ENCODE measurements at places on chromosomes 1 and 21. TPM values are rescaled to one million over a fixed set of nuclear protein-coding genes. Genes with fewer than 3 reads are reported as not detected.

GRCh38 chr21:46357335-46357604 is 33.3 kb downstream of the PCNT start:
- H3K27me3 ChIP-seq = no peaks in the 10 kb centered on the region
- H3K4me1 ChIP-seq = no peaks in the 10 kb centered on the region
- DNase-seq = no peak
- peak overlapping the region; percentile 69 for H3K27ac ChIP-seq

GRCh38 chr1:151511636-151512215 is 539 bp downstream of the CGN start:
- H3K27ac ChIP-seq = peak overlapping the region; percentile 99
- peak overlapping the region; percentile 91 for H3K4me3 ChIP-seq
- peaks cover 43% of the 10 kb centered on the region for H3K4me1 ChIP-seq
- no peaks in the 10 kb centered on the region for H3K27me3 ChIP-seq

DNA sequence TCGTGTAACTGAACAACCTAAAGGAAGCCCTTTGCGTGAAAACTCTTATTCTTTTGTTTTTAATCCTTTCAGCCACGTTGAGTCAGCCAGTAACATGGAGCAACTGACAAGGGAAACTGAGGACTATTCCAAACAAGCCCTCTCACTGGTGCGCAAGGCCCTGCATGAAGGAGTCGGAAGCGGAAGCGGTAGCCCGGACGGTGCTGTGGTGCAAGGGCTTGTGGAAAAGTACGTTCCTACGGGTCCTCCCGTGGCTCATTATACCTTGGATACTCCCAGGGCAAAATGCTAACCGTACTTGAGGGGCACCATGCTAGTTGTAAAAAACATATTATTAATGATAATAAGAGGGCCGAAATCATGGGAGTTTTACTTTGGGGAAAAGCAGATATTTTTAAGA is 49.4 kb downstream of the LAMC2 start:
- H3K27me3 ChIP-seq = peaks cover 4% of the 10 kb centered on the region
- peaks cover 14% of the 10 kb centered on the region for H3K4me1 ChIP-seq
- no peak for DNase-seq
- peak overlapping the region; percentile 28 for H3K27ac ChIP-seq
- no peaks in the 10 kb centered on the region for H3K36me3 ChIP-seq

DNA sequence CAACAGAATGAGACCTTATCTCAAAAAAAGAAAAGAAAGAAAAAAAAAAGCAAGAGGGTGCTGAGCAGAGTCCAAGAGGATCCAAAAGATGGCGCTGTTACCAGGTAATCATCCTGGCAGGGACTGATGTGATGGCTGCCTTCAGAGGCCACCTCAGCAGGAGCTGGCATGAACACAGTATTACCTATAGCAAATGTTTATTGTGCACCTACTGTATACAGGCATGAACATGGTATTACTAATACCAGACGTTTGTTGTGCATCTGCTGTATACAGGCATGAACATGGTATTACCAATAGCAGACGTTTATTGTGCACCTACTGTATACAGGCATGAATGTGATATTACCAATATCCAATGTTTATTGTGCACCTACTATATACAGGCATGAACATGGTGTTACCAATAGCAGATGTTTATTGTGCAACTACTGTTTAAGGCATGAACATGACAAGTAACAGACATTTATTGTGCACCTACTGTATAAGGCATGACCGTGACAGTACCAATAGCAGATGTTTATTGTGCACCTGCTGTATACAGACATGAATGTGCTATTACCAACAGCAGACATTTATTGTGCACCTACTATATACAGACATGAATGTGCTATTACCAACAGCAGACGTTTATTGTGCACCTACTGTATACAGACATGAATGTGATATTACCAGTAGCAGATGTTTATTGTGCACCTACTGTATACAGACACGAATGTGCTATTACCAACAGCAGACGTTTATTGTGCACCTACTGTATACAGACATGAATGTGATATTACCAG is 115.1 kb upstream of the TMEM51 start:
- H3K27me3 ChIP-seq = no peaks in the 10 kb centered on the region
- H3K4me3 ChIP-seq = no peak overlapping the region
- peaks cover 1% of the 10 kb centered on the region for H3K36me3 ChIP-seq
- no peak for DNase-seq
- no peaks in the 10 kb centered on the region for H3K4me1 ChIP-seq
- no peak overlapping the region for H3K27ac ChIP-seq

DNA sequence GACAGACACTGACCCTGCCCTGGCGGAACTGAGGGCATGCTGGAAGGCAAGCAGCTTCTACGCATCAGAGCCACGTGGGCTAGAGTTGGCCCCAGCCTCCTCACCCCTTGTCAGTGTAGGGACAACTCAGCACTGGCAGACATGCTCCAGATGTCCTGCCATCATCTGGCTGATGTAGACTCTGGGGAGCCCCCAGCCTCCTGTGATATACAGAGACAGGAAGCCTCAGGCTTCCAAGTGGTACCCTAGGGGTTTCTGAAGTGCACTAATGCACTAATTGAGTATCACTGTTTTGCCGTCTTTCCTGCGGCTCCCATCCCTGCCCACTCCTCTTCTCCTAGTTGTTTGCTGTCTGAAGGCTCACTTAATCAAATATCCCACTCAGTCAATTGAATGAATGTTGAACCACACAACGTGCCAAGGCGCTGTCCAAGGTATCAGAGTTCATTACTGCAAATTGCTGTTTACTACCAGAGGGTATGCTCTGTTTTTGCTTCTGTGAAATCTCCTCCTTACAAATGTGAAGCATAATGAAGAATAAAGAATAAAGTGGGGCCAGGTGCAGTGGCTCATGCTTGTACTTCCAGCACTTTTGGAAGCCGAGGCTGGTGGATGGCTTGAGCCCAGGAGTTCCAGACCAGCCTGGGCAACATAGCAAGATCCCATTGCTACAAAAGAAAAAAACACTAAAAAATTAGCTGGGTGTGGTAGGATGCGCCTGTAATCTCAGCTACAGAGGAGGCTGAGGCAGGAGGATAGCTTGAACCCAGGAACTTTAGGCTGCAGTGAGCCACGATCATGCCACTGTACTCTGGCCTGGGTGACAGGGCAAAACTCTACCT is 76.4 kb upstream of the ZBTB18 start:
- no peaks in the 10 kb centered on the region for H3K4me1 ChIP-seq
- no peak overlapping the region for H3K27ac ChIP-seq
- peaks cover 8% of the 10 kb centered on the region for H3K27me3 ChIP-seq
- no peak overlapping the region for H3K4me3 ChIP-seq
- no peaks in the 10 kb centered on the region for H3K36me3 ChIP-seq

GRCh38 chr1:208257351-208257750 is 13.2 kb upstream of the PLXNA2 start:
- peaks cover 13% of the 10 kb centered on the region for H3K4me1 ChIP-seq
- DNase-seq = no peak
- H3K4me3 ChIP-seq = no peak overlapping the region

DNA sequence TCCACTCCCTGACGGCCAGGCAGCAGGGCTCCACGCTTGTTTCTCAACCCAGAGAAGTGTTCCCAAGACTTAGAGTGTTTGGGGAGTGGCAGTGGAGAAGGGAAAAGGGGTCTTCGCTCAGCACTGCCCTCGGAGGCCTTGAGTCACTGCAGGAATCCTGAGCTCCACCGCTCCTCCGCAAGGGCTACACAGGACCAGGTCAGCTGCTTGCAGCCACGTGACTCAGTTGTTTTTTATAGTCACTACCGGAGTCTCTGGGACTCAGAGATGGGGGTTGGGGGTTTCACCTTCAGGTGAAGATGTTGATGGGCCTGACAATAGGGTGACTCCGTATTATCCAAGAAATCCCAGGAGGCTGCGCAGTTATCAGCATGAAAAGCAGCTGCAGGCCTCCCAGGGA is 76.2 kb upstream of the TMEM51 start:
- no peak overlapping the region for H3K4me3 ChIP-seq
- no peak for DNase-seq
- peaks cover 9% of the 10 kb centered on the region for H3K4me1 ChIP-seq
- H3K36me3 ChIP-seq = no peaks in the 10 kb centered on the region
- H3K27ac ChIP-seq = peak overlapping the region; percentile 17

DNA sequence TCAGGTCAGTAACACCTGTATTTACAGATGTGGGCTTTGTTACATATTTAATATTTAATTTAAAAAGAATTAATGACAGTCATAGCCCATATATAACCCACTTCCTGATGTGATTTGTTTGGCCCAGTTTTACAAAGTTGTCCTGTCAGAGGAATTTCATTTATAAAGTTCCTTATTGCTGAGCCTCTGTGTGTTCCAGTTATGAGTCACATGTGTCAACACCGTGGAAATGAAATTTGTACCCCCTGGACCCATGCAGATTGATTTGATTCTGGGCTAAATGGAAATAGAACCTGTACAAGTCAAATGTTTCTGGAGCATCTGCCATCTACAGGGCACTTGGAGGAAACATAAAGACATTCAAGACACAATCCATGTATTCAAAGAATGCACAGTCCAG is 149.2 kb downstream of the CACNA1E start:
- no peaks in the 10 kb centered on the region for H3K4me1 ChIP-seq
- H3K27ac ChIP-seq = no peak overlapping the region
- peaks cover 35% of the 10 kb centered on the region for H3K27me3 ChIP-seq

DNA sequence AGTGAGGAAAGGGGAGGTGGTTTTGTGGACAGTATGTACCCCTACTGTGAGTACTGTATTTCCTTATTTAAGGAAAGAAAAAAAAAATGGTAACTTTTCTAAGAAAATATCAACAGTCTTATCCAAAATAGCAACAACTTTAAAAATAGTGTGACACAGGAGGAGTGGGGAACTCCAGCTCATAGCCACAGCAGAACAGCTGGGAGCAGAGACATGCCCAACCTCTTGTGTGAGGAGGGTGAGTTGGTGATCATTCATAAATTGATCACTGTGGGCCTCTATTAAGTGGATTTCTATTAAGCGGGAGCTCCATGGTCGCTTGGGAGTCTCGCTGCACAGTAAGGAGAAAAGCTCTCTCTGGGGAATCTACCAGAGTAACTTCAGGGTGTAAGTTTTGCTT is 158.8 kb upstream of the DUSP10 start:
- H3K4me1 ChIP-seq = no peaks in the 10 kb centered on the region
- H3K36me3 ChIP-seq = no peaks in the 10 kb centered on the region
- DNase-seq = no peak
- no peak overlapping the region for H3K27ac ChIP-seq
- H3K4me3 ChIP-seq = no peak overlapping the region

DNA sequence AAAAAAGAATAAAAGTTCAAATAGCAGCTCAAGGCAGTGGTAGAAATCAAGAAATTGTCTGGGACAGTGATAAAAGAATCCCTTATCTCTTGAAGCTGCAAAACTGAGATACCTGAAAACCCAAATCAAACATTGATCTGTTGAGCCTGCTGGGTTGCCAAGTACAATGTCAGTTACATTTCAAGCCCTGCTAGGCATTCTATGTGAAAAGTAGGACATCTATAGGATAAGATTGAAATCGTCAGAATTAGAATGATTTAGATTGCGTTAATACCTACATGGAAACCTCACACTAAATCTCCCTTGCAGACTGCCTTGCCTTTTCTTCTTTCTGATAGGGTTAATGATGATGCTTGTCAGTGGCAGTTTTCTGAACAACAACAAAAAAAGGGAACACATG is 1684.4 kb upstream of the B3GALT2 start:
- no peaks in the 10 kb centered on the region for H3K36me3 ChIP-seq
- no peaks in the 10 kb centered on the region for H3K4me1 ChIP-seq
- no peak overlapping the region for H3K27ac ChIP-seq
- DNase-seq = no peak
- no peak overlapping the region for H3K4me3 ChIP-seq

DNA sequence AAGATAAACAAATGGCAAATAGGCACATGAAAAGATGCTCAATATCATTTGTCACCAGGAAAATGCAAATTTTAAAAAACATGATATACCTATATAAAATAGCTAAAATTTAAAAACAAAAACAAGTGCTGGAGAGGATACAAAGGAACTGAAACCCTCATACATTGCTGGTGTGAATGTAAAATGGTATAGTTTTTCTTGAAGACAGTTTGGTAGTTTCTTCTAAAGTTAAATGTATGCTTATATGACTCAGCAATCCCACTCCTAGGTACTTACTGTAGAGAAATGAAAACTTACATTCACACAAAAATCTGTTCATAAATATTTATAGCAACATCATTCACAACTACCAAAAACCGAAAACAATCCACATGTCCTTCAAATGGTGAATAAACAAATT is 11.2 kb downstream of the TAF12 start:
- H3K36me3 ChIP-seq = peaks cover 5% of the 10 kb centered on the region

DNA sequence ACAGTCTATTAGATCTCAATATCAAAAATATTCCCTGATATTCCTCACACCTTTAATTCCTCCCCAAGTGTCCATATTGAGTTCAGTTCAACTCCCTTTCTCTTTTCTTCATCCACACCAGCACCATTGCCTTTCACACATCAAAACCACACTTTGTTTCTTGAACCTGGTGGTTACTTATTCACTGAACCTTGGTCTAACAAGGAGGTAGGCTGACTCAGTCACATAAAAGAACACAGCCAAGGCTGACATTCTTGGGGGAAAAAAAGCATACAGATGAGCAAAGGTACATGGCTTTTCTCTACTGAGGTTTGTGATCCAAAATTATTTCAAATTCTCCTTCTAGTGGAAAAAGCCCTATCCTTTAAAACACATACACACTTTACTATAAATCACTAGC is 131.7 kb upstream of the USH2A start:
- H3K27ac ChIP-seq = no peak overlapping the region
- no peaks in the 10 kb centered on the region for H3K36me3 ChIP-seq
- H3K27me3 ChIP-seq = no peaks in the 10 kb centered on the region

GRCh38 chr1:42736152-42736551 is 3.9 kb downstream of the CLDN19 start:
- H3K27me3 ChIP-seq = no peaks in the 10 kb centered on the region
- H3K4me1 ChIP-seq = peaks cover 13% of the 10 kb centered on the region
- no peaks in the 10 kb centered on the region for H3K36me3 ChIP-seq
- no peak for DNase-seq

GRCh38 chr1:110106013-110106941 is 6.0 kb upstream of the UBL4B start:
- DNase-seq = peak; percentile 72
- H3K4me1 ChIP-seq = no peaks in the 10 kb centered on the region
- H3K27me3 ChIP-seq = peaks cover 76% of the 10 kb centered on the region
- H3K36me3 ChIP-seq = no peaks in the 10 kb centered on the region
- no peak overlapping the region for H3K4me3 ChIP-seq

Gene SELL
- total RNA-seq = 0.69 TPM

DNA sequence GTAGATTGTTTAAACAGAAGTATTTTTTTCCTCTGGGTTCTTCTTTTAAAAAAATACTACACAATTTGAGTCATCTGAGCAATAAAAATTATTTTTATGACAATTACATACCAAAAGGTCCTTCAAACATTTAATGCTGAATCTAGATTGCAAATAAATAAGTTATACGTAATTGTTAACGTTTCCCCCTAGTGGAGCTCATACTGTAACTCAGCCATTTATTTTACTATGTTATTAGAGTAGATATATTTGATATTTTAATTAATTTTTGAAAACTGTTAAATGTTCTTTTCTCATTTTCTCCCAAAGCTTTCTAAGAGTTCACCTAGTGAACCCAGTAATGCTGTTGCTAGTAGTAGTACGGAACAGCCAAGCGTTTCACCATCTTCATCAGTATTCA is 33.5 kb downstream of the ZMYM1 start:
- H3K36me3 ChIP-seq = peaks cover 23% of the 10 kb centered on the region
- H3K27ac ChIP-seq = no peak overlapping the region
- DNase-seq = no peak
- H3K4me3 ChIP-seq = no peak overlapping the region

Gene C1orf122
- total RNA-seq = 43.6 TPM
